ENCODE measurements at places on chromosomes 1 and 21.

DNA sequence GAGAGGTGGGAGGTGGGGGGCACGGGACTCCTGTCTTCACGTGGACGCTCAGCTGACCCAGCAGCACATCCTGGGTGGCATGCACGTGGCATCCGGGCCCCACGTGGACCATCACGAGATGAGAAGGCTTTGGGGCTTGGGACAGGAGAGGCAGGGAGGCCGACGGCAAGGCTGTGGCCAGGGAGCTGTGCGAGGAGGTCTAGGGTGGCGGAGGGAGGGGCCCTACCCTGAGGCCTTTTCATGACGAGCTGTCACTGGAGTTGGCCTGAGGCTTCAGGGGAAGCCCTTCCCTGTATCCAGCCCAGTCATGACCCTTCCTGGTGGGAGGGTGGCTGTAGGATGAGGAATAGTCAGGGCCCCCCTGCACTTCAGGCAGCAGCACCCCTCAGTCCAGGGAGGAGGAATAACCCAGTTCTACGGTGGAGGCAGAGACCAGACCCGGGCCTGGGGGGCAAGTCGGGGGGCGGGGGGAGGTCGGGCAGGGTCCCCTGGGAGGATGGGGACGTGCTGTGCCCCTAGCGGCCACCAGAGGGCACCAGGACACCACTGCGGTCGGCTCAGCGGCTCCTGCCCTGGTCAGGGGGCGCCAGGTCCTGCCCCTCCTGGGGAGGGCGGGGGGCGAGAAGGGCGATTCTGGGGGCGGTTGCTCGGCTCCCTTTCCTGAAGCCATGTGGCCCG is 2.0 kb upstream of the PERM1 start:
- peak; percentile 52 for DNase-seq

DNA sequence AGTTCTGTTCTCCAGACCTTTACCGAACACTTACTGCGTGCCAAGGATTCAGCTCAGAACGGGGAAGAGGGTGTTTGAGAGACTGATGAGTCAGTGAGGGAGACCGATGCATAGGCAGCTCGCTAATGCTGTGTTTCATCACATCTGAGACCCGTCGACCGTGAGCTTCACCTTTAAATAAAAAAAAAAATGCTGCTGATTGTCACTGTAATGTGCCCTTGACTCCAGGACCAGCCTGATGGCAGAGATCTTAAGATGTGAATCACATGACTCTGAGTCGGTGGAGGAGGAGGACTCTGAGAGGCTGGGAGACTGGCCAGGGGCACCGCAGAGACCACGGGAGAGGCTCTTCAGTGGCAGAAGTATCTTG is 28.8 kb downstream of the SPSB1 start:
- no peak for DNase-seq

DNA sequence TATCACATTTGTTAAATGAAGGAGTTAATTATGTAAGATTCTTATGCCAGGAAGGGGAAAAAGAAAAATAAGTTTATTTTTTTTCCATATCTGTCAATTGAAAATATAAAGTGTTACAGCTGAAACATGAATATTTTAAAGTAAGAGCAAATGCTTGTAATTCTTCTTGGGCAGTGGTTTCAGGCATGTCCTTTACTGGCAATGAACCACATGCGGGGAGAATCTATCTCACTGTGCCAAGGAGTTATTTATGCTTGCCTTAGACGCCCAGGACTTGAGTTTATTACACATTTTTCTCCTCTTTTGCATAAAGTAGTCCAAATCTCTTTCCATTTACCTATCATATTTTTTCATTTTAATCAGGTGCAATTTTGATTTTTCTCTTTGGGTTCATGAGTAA is 207.8 kb upstream of the NRIP1 start:
- no peak for DNase-seq

- DNase-seq: no peak
These were observed 412.8 kb downstream of the AJAP1 start for GRCh38 chr1:5067246-5067645.

- no peak for DNase-seq
These were observed 13.9 kb upstream of the C1orf141 start for GRCh38 chr1:67148516-67149178.
